ENCODE measurements at places on chromosomes 3 and 15.

DNA sequence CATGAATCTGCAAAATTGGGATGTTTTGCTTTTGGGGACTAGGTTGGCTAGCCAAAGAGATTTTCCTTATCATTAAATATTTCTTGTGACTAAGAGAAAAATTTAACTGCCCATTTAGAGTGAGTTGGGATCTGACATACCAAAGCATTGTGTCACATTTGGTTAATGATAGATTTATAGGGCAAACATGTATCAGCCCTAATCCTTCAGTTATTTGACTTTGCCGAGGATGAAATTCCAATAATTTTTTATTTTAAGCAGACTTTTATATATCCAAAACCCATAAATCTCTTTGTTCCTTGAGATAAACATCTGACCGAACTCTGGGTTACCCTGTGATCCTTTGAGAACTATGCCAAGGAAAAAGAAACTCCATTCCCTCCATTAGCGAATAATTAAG is 218.9 kb downstream of the CDIN1 start:
- DNase-seq, result no peak

DNA sequence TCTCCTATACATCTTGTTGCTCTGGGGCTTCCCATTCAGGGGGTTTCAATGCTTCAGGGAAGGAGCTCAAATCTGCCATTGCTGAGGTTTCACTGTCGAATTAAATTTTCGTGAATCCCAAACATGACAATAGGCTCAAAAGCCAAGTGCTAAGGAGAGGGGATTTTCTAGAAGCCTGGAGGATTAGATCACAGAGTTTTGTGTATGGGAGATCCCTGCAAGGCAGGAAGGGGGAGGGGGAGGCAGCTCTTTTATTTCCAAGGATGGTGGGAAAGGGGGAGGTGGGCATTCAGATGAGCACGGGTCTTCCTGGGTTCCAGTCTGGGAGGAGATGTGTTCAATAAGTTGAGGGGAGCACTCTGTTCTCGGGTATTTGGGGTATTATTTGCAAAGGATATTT is 69.9 kb upstream of the DLG1 start:
- no peak for DNase-seq

- DNase-seq, result no peak
Observed at GRCh38 chr15:69141286-69141701, 19.1 kb upstream of the GLCE start.

- no peak for DNase-seq
Observed at GRCh38 chr3:178393824-178394223, 142.4 kb upstream of the KCNMB2 start.

DNA sequence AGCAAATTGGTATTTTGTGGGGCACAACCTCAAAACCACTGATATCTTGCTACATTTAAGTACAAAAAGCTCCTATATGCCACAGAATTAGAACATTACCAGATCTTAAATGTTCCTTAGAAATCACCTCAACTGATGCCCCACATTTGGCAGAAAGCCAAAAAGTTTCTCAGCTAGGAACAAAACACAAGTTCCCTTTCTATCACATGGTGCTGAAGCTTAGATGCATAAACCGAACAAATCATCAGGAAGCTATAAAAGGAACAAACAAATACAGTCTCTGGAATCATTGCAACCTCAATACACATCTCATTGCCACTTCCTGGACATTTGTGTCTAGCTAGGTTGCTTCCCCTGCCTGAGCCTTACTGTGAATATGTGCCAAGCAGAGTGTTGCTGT is 492.6 kb downstream of the LPP start:
- DNase-seq, result no peak

- no peak for DNase-seq
Observed at GRCh38 chr3:187914231-187914630, 169.0 kb upstream of the BCL6 start.

GRCh38 chr15:68749793-68750192 is 70.9 kb downstream of the ANP32A start:
- DNase-seq, result no peak

GRCh38 chr3:146468234-146468633 is 1.1 kb downstream of the PLSCR2 start:
- DNase-seq, result no peak

- no peak for DNase-seq
Observed at GRCh38 chr3:137105277-137105977, 147.6 kb downstream of the IL20RB start.

GRCh38 chr3:56379723-56380287 is 88.5 kb downstream of the ERC2 start:
- DNase-seq, result no peak
